ENCODE measurements at places on chromosomes 6 and 20.

- no peak for DNase-seq
Observed at GRCh38 chr6:93319304-93319703, 100.1 kb downstream of the EPHA7 start.

GRCh38 chr6:147081076-147081609 is 123.1 kb upstream of the STXBP5 start:
- no peak for DNase-seq

- no peak for DNase-seq
Observed at GRCh38 chr6:39926668-39927067, 7.6 kb downstream of the MOCS1 start.

GRCh38 chr20:431012-431904 is 23.2 kb downstream of the RBCK1 start:
- no peak for DNase-seq

DNA sequence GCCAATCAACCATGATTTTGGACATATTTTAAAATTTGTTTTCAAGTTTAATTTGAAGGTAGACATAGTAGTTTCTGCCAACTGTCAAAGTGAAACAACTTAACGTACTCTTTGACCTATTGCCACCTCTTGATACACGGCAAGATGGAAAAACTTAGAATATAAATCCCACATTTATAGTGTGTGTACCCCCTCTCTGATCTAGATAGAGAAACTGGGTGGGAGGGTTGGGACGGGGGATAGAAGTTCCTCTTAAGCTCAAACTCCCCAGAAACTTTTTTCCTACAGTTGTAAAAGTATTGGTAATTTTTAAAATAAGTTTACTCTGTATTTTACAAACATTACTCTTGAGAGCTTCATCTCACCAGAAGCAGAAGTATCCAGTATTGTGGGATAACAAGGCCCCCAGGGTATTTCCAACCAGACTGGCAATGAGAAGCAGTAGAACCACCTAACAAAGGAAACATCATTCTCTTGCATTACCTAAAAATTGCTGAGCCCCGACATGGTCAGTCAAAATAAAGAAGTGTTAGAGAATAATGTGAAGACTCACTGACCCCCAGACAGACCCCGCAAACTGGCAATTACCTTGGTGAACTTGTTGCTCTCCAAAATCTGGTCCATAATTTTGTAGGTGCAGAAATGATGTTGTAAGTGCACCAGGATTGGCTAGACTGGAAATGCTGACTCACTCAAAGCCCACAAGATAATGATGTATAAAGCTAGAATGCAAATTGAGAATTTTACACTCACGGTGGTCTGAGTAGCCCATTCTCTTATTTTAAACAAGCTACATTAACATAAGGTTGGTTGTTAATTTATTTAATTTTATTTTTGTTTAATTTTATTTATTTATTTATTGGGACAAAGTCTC is 74.7 kb upstream of the TNFAIP3 start:
- DNase-seq = no peak

DNA sequence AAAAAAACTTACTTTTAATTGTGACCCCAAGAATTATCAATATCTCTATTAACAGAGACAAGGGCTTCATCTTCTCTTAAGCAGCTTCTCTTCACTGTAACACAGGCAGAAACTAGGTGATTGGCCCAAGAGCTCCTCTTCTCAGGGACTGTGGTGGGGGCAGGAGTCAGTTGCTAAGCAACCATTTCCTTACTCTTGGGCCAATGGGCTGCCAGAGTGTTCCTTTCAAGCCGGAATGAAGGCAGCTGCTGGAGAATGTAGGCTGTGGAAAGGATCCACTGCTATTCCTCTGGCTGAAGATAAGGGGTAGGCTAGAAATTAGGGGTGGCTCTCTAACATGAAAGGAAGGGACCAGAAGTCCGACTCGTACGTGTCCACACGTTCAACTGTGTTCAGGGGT is at the start of gene SEL1L2:
Gene SEL1L2, minus strand, starts transcription at position 150 of the 400 bp plus-strand sequence. Its CDS starts 80 bp downstream, at position 70.
- DNase-seq = no peak

DNA sequence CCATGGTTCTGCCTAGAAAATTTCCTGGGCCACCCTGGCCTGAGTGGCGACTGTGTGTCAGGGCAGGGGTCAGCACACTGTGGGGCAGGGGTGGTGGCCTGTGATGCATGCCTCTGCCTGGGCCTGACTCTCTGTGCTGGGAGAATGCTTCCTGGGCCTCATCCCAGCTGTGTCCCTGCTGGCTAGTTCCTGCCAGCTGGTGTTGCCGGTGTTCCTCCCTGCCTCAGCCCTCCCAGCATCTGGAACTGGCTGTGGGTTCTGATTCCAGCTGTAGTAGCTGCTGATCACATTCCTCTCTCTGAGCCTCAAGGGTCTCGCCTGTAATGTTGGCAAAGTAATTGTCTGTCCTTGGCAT is 101.5 kb downstream of the SYCP2 start:
- no peak for DNase-seq

GRCh38 chr6:145116591-145117178 is 618.6 kb downstream of the EPM2A start:
- no peak for DNase-seq

- DNase-seq = no peak
Observed at GRCh38 chr6:118876198-118876597, 17.8 kb upstream of the ASF1A start.

- no peak for DNase-seq
Observed at GRCh38 chr6:33590531-33591198, 10.6 kb upstream of the BAK1 start.

DNA sequence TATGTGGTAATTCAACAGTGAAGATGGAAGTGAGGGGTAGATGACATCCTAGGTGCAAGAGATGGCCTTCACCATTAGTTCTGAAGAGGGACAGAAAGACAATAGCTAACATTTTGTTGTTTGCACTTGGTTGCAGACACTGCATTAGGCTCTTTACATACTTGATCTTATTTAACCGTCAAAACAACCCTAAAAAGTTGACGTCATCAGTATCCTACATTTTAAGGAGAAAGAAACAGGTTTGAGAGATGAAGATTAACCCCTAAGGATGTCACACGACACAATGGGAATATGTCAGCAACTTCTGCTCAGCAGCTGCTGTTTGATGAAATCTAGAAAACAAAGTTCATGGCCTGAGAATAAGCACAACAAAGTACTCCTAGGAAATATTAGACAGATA is 72.6 kb upstream of the MC3R start:
- no peak for DNase-seq

Measured in stimulated activated CD8-positive, alpha-beta memory T cell treated with anti-CD3 and anti-CD28 coated beads, Interleukin-15, amount 100 ng/mL, for 48 hours (primary cell).